CD8-positive, alpha-beta T cell (primary cell): ENCODE measurements at places on chromosomes 16 and 17.

DNA sequence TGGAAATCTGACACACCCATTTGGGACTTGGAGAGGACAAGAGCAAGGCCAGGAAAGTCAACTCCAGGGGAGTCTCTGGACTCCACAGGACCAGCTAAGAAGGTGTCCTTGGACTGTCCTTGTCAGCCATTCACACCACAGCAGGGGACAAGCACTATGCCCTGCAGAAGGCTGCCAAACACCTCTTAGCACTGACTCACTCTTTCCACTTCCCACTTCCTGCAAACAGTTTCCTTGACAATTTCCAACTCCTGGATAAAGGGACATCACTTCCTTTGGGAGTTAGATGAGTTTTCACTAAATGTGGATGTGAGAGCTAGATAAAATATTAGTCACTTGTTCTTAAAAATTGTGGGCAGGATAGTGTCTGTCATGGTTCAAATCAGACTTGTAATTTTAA lies 37.8 kb upstream of the BCAR1 start:
- DNase-seq = no peak

DNA sequence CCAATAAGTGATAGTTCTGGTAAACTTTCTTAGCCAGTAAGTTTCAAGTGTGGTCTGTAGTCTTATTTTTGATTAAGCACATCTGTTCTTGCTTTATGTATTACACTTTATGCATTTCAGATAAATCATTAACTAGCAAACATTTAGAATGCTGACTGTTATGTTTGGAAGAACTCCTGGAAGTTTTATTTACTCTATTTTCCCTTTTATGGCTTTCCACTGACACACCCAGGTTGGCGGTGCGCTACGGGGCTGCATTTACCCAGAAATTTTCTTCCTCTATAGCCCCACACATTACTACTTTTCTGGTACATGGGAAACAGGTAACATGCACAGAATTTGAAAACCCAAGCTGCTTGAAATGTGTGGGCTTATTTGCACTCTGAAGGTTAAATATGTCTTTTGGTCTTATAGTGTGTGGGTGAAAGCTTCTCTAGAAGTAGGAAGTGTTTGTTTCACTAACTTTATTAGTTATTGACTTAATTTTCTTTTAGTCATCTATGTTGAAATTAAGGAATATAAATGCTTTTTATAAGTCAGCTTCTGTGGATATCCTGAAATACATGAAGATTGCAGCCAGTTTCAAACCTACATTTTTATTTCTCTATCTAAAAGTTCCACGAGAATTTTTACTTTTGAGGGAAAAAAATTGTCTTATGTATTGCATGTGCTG lies 203.7 kb downstream of the PHKB start:
- no peak for DNase-seq

GRCh38 chr17:57234739-57235092 lies 21.6 kb upstream of the MSI2 start:
- DNase-seq = no peak

- no peak for DNase-seq
Measured at GRCh38 chr16:58461056-58461455, 38.9 kb upstream of the NDRG4 start.

- no peak for DNase-seq
Measured at GRCh38 chr17:4342535-4342934, 23.9 kb downstream of the UBE2G1 start.

GRCh38 chr17:41785091-41785858 lies 1.2 kb downstream of the JUP start:
- no peak for DNase-seq

DNA sequence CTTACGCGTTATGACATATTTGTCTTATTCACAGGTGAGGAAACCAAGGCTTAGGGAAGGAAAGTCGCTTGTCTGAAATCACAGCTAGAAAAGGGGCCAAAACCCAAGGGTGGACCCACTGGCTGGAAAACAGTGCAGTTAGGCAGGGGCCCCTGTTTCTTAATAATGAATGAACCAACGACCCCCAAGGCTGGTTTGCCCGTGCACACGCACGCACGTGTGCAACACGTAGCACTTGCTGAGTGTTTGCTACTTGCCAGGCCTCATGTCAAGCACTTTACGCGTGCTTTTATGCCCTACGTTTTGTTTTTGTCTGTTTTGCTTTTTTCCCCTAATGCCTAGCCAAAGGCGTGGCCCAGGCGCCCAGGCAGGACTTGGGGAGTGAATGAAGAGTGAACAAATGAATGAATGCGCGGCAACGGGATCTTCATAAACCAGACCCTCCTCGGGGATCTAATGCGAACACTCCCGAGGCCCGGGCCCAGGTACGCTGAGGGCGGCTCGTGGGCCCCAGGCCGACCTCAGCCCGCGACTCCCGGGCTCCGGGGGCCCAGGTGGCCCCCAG lies 571 bp upstream of the USP10 start:
- no peak for DNase-seq

DNA sequence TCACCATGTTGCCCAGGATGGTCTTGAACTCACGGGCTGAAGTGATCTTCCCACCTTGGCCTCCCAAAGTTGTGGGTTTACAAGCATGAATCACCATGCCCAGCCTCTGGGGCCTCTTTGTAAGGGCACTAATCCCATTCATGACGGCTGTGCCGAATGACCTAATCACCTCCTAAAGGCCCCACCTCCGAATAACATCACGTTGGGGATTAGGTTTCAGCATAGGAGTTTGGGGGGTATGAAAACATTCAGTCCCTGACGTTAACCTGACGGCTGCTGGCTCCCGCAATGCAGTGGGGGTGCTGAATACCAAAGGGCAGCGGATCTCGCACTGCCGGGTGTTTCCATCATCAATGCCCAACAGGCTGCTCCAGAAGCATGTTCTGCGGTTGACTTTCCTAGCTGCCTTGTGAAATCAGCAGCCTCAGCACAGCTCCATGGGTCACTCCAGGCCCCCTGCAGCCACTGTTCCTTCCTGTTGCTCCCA lies 120.8 kb upstream of the SEC14L1 start:
- DNase-seq = no peak

- DNase-seq = no peak
Measured at GRCh38 chr17:62062302-62062701, 2.8 kb downstream of the MED13 start.

- DNase-seq = no peak
Measured at GRCh38 chr16:88144028-88144511, 192.8 kb downstream of the BANP start.

- DNase-seq = peak; percentile 82
Measured at GRCh38 chr16:2473999-2474876, 689 bp upstream of the TBC1D24 start.

DNA sequence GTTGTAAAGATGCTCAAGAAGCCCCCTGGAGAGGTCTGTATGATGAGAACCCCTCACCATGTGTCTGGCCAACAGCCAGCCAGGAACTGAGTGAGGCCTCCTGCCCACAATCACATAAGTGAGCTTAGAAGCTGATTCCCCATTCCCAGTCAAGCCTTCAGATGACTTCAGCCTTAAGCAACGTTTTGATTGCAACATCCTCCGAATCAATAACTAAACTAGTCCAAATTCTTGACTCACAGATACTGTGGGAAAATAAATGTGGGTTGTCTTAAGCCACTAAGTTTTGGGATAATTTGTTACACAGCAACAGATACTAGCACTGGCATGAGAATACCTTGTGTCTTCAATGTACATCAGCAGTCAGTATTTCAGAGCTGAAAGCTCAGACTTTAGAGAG lies 54.5 kb upstream of the HS3ST4 start:
- no peak for DNase-seq

DNA sequence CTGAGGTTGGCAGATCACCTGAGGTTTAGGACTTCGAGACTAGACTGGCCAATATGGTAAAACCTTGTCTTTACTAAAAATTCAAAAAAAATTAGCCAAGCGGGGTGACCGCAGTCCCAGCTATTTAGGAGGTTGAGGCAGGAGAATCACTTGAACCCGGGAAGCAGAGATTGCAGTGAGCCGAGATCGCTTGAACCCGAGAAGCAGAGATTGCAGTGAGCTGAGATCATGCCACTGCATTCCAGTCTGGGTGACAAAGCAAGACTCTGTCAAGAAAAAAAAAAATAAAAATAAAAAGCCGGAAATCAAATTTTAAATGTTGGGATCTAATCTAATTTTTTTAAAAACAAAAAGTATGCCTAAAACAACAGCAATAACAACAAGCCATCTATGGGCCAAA lies 56.3 kb downstream of the ABCC1 start:
- no peak for DNase-seq

GRCh38 chr17:51795401-51795800 lies 363.1 kb downstream of the CA10 start:
- DNase-seq = no peak

DNA sequence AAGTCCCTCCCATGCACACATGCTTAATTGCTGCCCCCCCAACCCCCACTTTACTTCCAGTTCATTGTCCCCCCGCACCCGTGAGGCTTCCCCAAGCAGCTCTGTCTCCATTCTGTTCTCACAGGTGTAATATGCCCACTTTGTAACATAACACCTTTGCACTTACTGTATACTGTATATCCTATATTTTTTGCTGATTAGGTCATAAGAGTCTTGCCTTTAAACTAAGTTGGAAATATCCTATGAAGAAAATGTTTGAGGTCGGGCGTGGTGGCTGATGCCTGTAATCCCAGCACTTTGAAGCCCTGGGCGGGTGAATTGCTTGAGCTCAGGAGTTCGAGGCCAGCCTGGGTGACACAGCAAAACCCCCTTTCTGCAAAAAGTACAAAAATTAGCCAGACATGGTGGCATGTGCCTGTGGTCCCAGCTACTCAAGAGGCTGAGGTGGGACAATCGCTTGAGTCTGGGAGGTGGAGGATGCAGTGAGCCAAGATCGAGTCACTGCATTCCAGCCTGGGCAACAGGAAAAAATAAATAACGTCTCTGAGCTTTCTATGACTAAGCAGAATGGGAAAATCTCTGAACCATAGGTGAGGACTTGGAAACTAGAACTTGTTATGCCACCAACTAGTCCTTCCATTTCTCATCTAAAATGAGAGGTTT lies 76.1 kb downstream of the TNRC6C start:
- no peak for DNase-seq

GRCh38 chr16:62077998-62078397 lies 41.8 kb upstream of the CDH8 start:
- DNase-seq = no peak

DNA sequence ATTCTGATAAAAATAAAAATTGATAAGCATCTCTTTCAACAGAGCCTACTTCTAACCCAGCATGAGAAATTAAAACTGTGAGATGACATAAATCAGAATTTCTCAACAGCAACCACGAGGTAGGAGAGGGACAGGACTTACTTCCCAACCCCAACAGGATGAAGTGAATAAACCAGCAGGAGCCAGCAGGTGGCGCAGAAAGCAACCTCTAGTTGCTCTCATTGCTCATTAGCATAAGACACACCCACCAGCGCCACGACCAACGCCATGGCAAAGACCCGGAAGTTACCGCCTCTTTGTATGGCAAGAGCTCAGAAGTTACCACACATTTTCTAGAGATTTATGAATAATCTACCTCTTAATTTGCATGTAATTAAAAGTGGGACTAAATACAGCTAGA lies 189.4 kb upstream of the CDH8 start:
- DNase-seq = peak; percentile 6

GRCh38 chr17:80575057-80575875 lies 30.6 kb downstream of the RPTOR start:
- peak; percentile 90 for DNase-seq

DNA sequence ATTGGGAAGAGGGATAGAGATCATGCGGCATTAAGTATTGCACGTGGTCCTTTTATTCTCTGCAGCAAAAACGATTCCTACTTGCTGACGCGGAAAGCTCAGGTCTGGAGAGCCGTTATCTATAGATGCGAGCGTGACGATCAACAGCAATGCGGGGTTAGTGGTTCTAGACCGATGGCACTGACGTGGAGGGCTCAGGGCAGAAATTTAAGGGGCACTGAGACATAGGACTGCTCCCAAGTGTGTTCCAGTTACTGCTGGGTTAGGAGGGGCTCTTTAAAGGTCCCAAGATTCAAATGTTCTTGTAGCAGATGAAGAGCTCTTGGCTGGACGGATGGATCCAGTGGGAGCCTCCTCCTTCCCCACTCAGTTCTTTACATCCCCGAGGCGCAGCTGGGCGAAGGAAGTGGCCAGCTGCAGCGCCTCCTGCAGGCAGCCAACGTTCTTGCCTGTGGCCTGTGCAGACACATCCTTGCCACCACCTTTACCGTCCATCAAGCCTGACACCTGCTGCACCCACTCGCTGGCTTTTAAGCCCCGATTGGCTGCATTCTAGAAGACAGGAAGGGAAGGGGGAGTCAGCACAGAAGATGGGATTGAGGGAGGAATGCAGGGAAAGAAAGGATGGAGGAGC lies 732 bp upstream of the EXOSC6 start:
- DNase-seq = no peak

DNA sequence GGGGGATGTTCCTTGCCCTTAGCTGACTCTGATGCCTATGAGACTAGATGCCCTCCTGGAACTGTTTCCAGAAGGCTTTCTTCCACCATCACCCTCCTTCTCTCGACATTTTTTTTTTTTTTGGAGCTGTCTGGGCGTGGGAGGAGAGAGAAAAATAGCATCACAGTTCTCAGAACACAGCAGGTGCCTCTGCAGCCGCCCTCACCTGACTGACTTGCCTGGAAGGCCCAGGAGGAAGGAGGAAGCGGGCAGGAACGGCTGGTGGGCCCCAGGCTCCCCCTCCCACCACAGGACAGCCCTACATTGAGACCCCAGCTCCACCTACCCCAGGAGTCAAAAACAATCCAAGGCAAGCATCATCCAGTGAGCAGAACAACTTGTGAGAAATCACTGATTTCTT lies 20.3 kb upstream of the CACNG5 start:
- DNase-seq = no peak

- no peak for DNase-seq
Measured at GRCh38 chr17:57338257-57338914, 82.1 kb downstream of the MSI2 start.
